ENCODE measurements at places on chromosomes 6 and 20.

DNA sequence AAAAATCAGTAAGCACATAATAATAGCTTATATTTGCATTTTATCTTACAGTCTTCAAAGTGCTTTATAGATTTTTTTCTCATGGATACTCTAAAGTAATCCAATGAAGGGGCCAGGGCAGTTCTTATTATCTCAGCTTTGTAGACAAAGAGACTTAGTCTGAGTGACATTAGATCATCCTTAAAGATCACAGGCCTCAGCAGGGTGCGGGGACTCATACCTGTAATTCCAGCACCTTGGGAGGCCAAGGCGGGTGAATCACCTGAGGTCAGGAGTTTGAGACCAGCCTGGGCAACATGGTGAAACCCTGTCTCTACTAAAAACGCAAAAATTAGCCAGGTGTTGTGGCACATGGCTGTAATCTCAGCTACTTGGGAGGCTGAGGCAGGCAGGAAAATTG, 14.5 kb downstream of the FERMT1 start:
- no peak for DNase-seq

GRCh38 chr6:21625642-21626041, 32.1 kb downstream of the SOX4 start:
- no peak for DNase-seq

DNA sequence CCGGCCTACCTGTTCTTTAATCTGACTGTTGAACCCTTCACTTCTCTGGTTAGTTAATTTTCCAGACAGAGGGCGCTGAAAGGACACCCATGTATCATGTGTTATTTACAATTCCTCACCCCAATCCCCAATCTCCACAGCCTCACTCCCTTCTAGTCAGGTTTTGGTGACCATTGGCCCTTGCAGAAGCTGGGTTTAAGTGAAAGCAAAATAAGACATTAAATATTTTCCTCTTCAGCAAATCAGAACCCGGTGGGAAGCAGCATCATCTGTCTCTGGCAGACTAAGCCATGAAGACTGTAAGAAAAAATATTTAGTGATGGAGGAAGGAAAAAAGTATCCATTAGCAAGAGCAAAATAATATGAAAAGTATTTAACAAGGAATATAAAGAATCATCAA, 9.4 kb upstream of the HLA-DQA1 start:
- no peak for DNase-seq

GRCh38 chr6:45697605-45698004, 318.1 kb downstream of the CLIC5 start:
- DNase-seq, result no peak

DNA sequence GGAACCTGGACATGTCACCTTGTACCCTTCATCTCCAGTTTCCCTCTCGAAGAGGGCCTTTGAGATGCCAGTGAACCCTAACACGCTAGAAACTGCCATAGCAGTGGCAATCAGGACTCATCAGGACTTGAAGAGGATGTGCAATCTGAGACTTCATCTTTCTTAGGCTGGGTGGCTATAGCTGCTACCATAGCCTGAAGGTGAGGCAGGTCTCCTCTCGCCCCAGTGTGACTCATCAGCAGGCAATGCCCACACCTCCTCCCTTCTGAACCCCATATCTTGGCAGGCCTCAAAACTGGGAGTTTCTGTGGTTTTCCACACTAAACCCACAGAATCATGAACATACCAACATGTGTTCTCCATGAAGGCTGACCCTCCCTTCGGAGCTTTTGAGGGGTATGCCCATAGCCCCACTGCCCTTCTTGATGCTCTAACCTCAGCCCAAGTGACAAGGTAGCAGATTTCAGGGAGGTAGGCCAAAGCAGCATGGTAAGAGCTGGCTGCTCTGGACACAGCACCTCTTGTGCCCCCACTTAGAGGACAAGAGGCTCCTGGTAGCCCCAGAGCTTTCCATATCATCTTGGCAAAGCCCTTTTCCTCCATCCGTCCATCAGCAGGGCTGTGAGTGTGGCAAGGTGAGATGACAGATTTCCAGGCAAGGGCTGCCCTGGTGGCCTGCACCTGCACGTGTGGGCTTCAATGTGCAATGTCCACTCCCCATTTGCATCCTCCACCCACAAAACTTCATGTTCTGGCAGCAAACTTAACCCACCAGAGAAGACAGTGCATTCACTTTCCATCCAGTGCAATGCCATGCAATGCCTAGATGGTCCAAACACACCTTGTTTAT, 2.6 kb downstream of the BLCAP start:
- no peak for DNase-seq

DNA sequence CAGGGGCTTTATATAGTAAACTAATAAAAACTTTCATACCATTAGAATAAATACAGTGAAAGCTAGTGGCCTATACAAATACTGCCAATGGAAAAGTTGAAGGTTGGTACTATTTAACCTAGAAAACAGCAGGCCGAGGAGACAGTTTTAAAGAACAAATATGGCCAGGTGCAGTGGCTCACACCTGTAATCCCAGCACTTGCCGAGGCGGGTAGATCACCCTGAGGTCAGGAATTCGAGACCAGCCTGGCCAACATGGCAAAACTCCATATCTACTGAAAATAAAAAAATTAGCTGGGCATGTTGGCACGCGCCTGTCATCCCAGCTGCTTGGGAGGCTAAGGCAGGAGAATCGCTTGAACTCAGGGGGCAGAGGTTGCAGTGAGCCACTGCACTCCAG, 24.8 kb downstream of the GLYATL3 start:
- DNase-seq, result no peak

DNA sequence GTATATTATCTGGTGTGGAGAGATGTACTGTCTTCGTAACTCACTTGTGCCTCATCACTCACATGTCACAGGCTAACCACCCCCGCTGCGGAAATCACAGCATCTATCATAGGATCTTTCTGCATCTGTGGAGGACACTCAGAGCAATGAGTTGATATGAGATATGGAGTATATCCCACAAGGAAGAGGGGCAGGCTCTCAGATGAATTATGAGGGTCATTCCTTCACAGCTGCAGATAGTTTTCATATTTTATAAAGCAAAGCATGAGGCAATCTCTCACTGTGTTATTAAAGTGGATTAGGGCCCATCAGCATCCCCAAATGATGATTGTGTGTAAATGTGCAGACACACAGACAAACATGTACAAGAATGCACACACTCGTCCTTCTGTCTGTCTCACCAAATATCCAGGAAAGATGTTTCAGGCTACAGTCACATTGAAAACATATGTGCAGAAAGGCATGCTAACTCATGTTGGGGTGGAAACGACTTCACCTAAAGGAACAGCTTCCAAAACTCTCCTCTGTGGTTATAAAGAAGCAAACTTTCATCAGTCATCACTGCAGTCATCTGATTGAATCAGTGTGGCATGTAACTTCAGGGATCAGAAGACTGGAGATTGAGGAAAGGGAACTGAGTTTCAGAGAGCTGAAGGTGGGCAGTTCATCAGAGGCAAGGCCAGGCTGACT, 164.7 kb downstream of the FOXC1 start:
- no peak for DNase-seq

- no peak for DNase-seq
Measured at GRCh38 chr20:21147593-21147992, 21.7 kb downstream of the KIZ start.

- no peak for DNase-seq
Measured at GRCh38 chr6:99334526-99335127, 14.8 kb downstream of the FAXC start.

- DNase-seq, result no peak
Measured at GRCh38 chr6:161095916-161096315, 104.3 kb downstream of the MAP3K4 start.

GRCh38 chr6:145878591-145879295, 64.1 kb upstream of the FBXO30 start:
- DNase-seq, result no peak

DNA sequence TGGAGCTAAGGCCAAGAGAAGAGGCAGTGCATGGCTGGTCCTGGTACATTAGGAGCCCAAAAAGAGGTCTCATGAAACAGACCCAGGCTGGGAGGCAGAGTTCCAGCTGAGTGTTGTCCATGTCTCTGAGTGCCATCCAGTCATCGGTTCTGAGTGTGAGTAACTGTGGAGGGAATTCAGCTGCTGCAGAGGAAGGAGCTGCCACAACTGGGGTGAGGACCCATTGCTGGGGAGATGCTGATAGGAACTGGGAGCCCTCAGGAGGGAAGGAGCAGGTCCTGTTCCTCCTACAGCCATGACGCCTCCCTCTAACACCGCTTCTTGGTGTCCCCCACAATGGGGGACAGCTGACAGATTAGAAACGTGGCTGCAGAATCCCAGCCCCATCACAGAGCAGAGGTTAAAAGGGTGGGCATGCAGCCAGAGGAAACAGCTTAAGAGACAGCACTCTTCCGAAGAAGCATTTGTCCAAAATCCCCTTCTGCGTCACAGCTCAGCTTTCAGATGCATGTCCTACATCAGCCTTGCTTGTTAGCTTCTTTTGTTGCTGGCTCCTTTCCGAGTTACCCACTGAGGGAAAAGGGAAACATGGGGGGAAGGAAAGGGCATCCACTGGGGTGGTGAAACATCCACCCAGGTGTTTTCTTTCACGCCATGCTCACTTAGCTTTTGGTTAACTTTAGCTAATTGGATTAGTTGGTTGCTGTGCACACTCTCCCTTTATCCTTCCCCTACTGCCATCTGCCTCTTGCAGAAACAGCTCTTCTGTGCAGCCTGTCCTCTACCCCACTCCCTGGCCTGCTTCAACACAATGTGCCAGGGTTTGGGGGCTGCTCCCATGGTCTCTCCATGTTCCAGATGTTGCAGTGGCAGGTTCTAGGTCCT, 239.2 kb downstream of the SYNDIG1 start:
- DNase-seq, result no peak

GRCh38 chr20:8220716-8221115, 88.7 kb downstream of the PLCB1 start:
- DNase-seq, result no peak

DNA sequence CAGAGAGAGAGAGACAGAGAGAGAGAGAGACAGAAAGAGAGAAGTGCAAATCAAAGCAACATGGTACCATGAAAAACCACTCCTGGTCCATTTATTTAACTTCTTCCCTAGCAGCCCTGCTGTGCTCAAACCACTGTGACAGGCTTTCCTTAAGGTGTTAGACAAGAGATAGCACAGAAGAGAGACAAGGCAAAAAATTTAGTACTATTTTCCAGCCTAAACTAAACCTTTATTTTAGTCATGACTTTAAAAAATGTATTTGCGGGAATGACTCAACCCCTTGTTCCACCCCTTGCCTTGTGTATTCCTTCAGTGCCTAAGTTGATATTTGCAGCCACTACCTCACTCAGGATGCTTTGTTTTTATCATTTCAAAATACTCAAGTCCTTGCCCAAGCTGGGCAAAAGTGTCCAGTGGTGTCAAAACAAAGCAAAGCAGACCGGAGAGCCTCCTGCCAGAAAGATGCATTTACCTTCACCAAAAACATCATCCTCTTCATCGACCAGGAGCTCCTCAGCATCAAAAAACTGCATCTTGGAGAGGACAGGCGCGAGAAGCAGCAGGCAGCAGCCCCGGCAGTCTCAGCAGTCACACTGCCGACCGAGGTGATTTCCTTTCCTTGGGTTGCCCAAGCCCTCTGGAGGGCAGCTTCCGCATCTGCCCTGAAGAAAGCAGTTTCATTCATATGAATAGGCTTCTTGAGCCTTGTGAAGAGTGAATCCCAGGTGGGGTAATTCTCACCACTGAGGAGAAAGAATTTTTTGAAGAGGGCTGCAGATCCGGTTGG, at the start of gene RIPOR2:
TSS of gene RIPOR2 (minus strand) at position 595 of the 787 bp plus-strand sequence. CDS start at position 533, 62 bp downstream.
- no peak for DNase-seq

DNA sequence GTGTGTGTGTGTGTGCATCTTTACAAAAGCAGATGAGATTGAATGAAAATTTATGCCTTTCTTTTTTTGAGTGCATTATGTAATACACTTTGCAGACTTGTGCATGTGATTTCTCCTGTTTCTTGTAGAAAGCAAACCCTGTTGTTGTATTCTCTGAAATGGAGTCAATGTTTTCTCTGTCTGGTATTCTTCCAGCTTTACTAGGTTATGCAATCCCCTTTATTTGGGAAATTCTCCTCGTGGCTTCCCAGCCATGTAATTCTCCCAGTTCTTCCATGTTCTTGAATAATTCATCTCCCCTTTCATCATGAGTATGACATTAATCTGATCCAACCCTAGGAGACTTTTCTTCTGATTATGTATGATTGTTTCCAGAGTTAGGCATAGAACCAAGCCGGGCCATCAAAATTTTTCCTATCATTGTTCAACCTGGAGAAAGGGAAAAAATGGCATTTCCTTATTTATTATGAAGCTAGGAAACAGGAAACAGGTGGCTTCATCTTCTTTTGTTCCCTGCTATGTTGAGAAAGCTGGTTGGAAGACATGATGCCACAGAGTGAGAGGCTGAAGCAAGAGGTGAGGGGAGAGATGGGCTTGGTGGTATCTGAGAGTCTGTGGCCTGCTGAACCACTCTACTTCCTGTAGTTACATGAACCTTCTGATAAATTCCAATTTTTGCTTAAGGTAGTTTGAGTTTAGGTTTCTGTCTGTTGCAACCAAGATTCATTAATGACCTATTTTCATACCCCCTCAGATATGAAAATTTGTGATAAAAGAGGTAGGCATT, 68.8 kb downstream of the PRL start:
- DNase-seq, result no peak

GRCh38 chr6:150084426-150084825, 15.5 kb upstream of the ULBP3 start:
- no peak for DNase-seq

DNA sequence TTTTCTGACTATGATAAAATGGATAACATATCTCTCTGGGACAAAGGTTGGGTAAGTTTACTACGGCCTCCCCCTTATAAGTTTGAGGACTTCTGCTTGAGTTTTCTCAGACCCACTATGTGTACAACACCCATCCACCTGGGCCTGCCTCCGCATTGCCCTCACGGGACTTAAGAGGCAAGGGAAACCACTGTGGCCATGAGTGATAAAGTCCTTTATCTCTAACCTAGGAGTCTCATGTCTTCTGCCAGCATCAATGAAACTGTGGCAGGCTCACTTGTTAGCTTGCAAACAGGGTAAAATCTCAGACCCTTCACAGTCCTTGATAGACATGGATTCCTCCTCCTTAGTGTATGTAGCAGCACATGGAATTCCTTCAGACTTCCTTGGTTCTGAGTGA, 173.4 kb upstream of the MYLIP start:
- no peak for DNase-seq

- no peak for DNase-seq
Measured at GRCh38 chr6:23111984-23112383, 542.6 kb downstream of the HDGFL1 start.

GRCh38 chr6:118980063-118980462, 45.1 kb upstream of the MCM9 start:
- DNase-seq, result no peak

- no peak for DNase-seq
Measured at GRCh38 chr20:46063652-46064054, 26.1 kb downstream of the NCOA5 start.

DNA sequence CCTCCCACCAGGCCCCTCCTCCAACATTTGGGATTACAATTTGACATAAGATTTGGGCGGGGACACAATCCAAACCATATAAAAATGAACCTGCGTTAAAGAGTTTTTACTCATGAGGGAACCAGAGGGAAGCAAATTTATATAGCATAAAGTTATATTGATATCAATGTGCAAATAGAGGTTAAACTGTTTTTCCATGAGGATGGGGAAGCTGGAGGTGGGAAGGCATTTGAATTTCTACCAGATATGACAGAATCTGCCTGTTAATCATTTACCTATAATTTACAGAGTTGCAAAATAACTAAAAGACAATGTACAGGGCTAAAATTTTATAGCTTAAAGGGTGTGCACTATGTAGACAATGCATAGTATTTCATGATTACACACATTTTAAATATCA, 322.0 kb upstream of the FKBP1C start:
- DNase-seq, result no peak

GRCh38 chr6:95856876-95857364, 158.9 kb upstream of the FUT9 start:
- DNase-seq, result no peak

- no peak for DNase-seq
Measured at GRCh38 chr6:56802584-56802983, 152.3 kb upstream of the BEND6 start.
